Activated T-helper 1 cell treated with Interleukin-2 at 50 U/mL for 16 hours (primary cell): ENCODE measurements at places on chromosomes 1 and 21.

- no peak for DNase-seq
Measured at GRCh38 chr1:99363531-99363930, 99.2 kb downstream of the PLPPR4 start.

GRCh38 chr1:157359314-157360022 is 192.8 kb downstream of the FCRL5 start:
- DNase-seq = no peak

- no peak for DNase-seq
Measured at GRCh38 chr21:40923407-40923806, 76.4 kb upstream of the DSCAM start.

GRCh38 chr1:162661336-162661735 is 29.1 kb downstream of the DDR2 start:
- DNase-seq = no peak

DNA sequence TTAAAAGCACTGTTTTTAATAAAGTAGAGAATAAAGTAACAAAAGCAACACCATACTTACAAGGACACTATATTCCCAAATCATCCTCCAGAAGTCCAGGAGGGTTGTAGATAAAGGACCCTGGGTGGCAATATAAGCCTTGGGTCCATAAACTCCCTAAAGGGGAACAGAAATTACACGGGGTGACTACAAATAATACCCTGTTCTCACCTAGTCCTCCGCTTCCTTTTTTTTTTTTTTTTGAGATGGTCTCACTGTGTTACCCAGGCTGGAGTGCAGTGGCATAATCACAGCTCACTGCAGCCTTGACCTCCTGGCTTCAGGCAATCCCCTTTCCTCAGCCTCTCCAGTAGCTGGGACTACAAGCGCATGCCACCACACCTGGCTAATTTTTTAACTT is 13.1 kb downstream of the PTPN22 start:
- no peak for DNase-seq

DNA sequence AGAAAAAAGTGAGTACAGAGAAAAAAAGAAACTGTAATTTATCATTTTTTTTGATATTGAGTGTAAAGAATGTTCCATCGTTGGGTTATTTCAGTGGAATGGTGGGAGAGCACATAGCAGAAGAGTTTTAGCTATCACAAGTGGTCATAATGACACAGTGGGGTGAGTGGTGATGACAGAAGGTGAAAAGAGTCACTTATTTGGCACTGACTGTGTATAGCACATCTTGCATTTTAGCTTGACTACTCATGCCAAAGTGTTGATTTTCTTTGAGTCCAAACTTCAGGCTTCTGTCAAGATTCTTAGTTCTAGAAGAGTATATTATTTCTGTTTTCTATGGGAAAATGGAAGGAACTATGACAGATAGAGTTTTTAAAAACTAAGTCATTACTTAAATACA is 261.2 kb downstream of the GRIK1 start:
- no peak for DNase-seq

- DNase-seq = no peak
Measured at GRCh38 chr1:71228742-71229365, 148.0 kb upstream of the ZRANB2 start.

DNA sequence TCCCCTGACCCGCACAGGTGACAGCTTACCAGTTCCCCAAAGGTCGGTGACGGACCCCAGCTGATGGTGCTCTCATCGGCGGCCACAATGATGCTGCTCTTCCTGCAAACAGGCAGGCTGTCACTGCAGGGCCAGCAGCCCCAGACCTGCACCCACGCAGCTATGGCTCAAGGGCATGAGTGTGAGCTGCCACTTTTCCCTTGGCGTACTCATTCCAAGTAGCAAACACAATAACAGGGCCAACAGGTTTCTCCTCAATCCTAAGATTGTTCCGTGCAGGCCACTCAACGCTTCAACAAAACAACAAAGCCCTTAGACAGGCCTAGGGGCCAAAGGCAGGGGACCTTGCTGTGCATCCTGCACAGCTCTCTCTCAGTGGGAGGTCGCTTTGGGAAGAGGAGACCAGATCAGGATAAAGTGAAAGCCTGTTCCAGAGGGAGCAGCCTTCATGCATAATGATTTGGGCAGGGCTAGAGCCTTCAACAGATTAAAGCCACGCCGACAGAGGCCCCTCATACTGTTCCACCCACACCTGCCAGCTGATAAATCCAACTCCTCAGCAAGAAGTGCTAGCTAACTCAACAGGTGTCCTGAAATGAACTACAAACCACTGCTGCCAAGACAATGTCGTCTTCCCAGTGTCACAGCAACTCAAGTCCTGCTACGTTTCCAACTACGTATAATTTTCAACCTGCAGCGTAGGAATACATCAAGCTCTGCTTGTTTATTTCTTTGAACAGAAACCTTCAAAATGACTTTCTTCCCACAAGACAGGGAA is 27.2 kb downstream of the RCC2 start:
- no peak for DNase-seq

DNA sequence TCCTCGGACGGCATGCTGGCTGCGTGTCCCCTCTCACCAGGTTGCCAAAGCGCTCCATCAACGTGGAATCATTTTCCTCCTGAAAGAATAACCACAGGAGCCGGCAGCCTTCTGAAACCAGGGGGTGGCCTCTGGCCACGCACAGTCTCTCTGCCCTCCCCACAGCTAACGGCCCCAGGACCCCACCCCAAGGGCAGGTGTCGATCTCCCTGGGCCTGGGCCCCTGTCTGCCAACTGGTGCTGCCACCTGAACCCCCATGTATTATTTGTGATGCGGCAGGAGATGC is 46.1 kb downstream of the KCNAB2 start:
- no peak for DNase-seq

- DNase-seq = no peak
Measured at GRCh38 chr1:246691622-246692495, 32.4 kb upstream of the SCCPDH start.

DNA sequence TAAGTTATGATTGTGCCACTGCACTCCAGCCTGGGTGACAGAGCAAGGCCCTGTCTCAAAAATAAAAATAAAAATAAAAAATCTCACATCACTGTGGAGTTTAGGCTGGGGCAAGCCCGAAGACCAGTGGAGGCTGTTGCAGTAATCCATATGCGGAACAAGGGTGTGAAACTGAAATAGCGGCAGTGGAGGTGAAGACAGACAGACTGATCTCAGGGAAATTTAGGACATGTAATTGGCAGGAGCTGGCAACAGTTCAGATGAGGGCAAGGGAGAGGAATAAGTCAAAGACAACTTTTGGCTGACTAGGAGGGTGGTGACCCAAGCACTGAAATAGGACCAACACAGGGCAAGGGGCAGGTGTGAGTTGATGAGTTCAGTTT is 8.4 kb downstream of the ARMH1 start:
- no peak for DNase-seq

GRCh38 chr1:56827711-56828110 is 8.5 kb upstream of the FYB2 start:
- DNase-seq = no peak

- no peak for DNase-seq
Measured at GRCh38 chr21:33339918-33340317, 15.1 kb downstream of the IFNAR1 start.

DNA sequence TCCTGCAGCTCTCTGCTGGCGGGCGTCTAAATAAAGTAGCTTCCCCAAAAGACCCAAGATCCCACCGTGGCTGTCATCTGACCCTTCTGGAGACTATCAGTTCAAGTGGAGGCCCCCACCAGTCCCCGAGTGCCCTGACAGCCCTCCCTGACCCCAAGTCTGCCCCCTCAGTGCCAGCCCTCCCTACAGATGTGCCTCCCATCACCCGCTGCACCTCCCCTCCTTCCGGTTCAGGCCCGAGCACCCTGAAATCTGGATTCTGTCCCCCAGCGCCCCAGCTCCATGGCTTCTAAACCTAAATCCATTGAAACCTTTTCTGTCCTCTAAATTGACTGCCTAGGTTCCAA is 595 bp downstream of the IL10RB start:
- no peak for DNase-seq

- DNase-seq = no peak
Measured at GRCh38 chr1:2001773-2002411, 1.7 kb downstream of the CFAP74 start.

GRCh38 chr1:94237291-94238226 is at the start of gene ARHGAP29:
Gene ARHGAP29, minus strand, starts transcription at chr1:94237584. Its CDS starts 5,973 bp downstream, at chr1:94231611.
- DNase-seq = peak; percentile 9

- no peak for DNase-seq
Measured at GRCh38 chr1:14682941-14683621, 84.6 kb downstream of the KAZN start.

GRCh38 chr1:150558761-150559655 is 9.8 kb downstream of the ADAMTSL4 start:
- DNase-seq = no peak

DNA sequence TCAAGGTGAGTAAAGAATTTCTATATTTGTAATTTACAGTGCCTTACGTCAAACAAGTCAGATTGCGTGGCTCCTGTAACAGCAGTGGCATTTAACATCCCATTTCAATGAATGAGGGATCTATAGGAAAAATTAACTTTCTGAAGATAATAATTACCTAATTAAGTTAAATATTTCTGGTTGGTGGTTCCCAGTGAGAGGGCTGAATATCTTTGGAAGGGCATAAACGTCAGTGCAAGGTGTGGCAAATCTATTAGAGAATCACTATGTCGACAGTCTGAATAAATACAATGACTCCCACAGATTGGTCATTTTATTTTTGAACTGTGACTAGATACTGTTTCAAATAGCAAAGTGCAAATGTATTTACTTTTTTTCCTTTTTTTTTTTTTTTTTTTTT is 80.0 kb downstream of the S1PR1 start:
- no peak for DNase-seq

DNA sequence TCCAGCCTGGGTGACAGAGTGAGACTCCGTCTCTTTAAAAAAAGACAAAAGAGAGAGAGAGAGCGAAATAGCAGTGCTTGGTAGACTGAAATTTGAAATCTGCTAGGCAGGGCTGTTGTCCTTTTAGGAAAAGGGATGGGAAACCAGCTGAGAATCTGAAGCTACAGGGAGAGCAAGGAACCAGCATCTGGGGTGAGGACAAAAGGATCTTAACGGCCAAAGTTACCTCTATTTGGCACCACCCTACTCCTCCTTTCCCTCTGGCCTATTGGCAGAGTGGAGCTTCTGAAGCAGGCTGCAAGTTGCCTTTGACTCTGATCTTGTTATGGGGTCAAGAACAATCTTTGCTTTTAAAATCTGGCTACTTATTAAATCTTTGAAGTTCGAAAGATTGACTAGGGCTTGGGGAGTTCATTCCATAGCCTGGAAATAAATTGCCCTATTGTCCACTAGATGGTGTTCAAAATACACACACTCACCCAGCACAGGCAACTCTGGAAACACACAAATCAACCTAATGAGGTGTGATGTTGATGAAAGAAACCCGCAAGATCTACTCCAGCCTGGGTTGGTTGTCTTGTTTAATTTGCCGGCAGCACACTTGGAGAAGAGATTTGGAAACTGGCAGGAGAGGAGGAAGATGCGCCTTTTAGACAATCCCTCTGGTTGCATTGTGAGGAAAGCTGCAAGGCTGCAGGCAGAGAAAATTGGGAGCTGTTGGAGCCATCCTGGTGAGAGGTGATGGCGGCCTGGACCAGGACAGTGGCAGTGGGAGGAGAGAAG is 16.5 kb upstream of the PARP1 start:
- no peak for DNase-seq

- no peak for DNase-seq
Measured at GRCh38 chr1:211900441-211900840, 69.9 kb upstream of the LPGAT1 start.

DNA sequence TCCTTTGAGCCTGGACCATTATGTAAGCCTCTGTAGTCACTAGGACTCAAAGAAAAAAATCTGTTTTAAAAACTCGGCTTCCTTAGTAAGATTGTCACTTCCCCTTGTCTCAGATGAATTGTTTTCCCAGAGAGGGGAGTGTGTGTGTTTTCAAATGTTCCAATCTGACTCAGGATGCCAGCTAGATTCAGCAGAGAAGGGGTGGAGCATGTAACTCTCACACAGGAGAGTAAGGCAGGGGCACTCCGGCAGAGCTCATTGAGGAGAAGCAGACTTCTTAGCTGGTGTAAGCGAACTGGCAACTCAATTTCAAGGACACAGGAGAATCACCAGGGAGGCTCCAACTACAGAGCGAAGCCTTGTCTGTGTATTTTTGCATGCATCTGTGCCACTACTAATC is 623.2 kb downstream of the LMO4 start:
- DNase-seq = no peak

- no peak for DNase-seq
Measured at GRCh38 chr1:183844806-183845205, 39.9 kb downstream of the RGL1 start.

GRCh38 chr21:39882839-39883195 is 15.6 kb downstream of the PCP4 start:
- no peak for DNase-seq

DNA sequence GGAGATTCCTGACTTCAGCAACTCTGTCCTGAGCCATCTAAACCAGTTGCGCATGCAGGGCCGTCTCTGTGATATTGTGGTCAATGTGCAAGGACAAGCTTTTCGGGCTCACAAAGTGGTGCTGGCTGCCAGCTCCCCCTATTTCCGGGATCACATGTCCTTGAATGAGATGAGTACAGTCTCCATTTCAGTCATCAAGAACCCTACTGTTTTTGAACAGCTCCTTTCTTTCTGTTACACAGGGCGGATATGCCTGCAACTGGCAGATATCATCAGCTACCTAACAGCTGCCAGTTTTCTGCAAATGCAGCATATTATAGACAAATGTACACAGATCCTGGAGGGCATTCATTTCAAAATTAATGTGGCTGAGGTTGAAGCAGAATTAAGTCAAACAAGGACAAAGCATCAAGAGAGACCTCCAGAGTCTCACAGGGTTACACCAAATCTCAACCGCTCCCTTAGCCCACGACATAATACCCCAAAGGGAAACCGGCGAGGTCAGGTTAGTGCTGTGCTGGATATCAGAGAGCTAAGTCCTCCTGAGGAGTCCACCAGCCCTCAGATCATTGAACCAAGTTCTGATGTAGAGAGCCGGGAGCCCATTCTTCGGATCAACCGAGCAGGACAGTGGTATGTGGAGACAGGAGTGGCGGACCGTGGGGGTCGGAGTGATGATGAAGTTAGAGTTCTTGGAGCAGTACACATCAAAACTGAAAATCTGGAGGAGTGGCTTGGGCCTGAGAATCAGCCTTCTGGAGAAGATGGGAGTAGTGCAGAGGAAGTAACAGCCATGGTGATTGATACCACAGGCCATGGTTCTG is 2.3 kb downstream of the ZBTB37 start:
- no peak for DNase-seq

GRCh38 chr1:32426489-32427255 is 32.4 kb upstream of the BSDC1 start:
- DNase-seq = no peak

DNA sequence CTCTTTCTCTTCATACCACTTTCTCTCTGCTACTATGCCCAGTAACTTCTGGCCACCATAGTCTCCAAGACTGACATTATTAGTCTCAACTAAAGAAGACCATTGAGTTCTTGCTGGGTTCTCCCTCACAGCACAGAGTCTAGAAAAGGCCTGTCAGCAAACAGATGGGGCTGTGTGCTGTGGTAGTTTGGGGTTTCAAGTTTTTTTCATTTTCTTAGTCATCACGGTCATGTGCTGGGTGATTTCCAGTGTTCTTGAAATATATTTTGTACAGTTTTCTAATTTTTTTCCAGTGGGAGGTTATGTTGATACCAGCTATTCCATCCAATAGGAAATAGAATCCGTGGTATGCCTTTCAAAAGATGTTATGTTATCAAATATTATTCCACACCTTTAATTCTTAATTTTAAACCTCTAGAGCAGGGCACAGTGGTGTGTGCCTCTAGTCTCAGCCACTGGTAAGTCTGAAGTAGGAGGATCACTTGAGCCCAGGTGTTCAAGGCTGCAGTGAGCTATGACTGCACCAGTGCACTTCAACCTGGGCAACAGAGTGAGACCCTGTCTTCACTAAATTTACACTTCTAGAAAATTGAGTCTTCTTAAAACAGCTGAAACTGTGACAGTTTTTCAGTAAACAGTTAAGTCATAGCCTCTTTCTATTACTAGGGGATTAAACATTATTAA is 8.3 kb downstream of the CFHR2 start:
- no peak for DNase-seq
